ENCODE measurements at places on chromosomes 3 and 15.

- no peak for DNase-seq
These were observed 80.9 kb downstream of the DGKG start for GRCh38 chr3:186281176-186281575.

- no peak for DNase-seq
These were observed 6.7 kb upstream of the GP5 start for GRCh38 chr3:194405766-194406165.

DNA sequence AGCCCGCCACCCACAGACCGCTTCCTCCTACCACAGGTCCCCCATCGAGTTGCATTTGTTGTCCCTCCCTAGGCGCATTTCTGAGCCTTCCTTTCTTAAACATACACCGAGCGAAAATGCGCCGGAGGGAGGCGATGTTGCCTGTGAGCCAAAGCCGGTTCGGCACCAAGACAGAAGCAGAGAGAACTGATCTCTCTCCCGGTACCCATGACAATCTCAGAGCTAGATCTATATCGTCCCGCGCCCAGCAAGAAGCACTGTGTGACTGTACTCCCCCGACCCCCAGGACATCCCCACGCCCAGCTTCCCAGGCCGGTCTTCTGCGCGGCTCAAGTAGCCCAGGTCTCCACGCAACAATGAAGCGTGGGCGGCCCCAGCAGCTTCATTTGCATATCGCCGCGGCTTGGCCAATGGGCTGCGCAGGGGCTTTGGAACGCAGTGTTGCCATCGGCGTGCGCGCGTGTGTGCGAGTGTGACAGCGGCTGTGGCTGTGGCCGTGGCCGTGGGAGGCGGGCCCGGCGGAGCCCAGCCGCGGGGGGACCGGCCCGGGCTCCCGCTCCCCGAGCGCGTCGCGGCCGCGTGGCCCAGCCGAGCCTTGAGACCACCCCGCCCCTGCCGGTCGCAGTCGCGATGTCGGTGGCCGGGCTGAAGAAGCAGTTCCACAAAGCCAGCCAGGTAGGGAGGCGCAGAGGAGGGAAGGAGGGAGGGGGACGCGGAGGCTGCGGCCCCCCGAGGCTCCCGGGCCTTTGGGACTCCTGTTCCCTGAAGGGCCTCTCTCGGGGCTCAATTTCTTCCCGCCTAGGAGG lies at the start of gene SH3GL3:
Gene SH3GL3, plus strand, starts transcription at position 438 of the 806 bp plus-strand sequence. Its CDS starts 193 bp downstream, at position 631.
- peak; percentile 96 for DNase-seq

DNA sequence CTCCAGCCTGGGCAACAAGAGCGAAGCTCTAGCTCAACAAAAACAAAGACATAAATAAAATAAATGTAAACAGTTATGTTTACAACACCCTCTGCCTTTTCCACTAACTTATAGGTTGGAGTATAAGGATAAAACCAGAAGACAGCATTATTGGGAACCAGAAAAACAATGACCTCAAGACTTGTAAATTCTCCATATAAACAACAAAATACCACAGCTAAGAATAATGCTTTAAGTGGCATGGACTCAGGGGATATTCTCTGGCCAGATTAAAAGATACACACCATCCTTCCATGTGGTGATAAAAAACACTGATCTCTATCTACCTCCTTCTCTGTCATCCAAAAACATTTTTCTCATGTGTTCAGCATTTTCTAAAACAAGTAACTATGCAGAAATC lies 500.6 kb downstream of the MAGI1 start:
- no peak for DNase-seq

DNA sequence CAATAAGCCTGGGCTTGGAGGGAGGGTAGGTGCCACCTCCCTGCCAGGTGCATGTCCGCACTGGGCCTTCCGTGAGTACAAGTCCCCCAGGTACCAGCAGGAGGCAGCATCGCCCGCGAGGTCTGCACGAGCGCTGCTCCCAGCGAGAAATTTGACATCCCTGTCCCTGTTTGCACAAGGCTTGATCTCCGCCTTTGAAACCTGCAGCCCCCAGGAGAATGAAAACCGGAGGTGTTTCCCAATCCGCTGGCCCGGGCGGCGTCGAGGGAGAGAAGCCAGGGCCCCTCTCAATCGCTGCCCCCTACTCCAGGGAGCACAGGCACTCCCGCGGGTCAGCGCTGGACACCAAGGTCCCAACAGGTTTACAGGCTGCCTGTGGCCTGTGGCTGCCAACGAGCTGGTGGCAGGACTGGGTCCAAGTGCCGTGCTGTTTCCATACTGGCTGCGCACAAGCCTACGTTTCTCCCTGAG lies 961 bp downstream of the HAPLN3 start:
- DNase-seq: peak; percentile 59

GRCh38 chr3:160400030-160400701 lies 716 bp downstream of the SMC4 start:
- peak; percentile 27 for DNase-seq

DNA sequence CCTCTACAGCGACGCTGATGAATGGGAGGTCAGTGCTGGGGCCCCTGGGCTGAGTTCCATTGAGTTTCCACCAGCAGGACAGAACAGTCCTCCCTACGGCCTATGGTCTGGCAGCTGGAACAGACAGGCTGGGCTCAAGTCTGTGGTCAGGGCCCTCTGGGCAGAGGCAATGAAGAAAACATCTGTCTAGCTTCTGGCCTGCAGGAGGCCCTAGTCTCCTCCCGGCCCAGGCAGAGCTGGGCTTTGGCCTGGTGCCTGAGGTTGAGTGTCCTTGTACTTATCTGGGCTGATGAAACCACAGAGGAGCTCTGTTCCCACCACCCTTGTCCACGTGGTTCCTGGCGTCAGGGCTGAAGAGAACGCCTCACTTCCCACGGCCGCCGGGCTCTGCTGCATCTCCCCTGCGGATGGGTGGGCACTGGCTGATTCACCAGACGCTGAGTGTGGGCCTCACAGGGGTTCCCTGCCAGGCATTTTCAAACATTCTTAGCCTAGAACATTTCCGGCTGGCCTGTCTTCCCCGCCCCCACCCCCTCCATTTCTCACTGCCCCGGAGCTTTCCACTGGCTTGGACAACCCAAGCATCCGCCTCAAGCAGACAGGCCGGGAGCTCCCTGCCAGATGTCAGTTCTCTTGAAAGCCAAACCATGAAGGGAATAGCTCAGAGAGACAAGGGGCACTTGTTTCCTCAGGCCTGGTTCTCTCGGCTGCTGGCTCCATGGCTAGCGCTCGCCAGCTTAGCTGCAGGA lies 20.3 kb downstream of the PPCDC start:
- peak; percentile 97 for DNase-seq

DNA sequence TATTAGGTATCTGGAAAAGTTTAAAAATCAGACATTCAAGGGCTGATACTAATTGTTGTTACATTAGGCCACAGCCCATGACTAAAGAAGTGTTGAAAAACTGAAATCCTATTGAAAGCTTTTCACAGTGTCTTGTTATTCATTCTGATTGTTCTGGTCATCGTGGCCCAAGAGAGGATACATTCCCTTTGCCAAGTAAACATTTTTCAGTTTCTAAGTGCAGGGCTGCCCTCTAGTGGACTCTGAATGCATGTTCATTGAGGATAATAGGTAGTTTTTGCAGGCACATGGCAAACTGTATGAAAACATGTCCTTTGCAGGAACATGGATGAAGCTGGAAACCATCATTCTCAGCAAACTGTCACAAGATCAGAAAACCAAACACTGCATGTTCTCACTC lies 181.1 kb downstream of the MYRIP start:
- DNase-seq: no peak

DNA sequence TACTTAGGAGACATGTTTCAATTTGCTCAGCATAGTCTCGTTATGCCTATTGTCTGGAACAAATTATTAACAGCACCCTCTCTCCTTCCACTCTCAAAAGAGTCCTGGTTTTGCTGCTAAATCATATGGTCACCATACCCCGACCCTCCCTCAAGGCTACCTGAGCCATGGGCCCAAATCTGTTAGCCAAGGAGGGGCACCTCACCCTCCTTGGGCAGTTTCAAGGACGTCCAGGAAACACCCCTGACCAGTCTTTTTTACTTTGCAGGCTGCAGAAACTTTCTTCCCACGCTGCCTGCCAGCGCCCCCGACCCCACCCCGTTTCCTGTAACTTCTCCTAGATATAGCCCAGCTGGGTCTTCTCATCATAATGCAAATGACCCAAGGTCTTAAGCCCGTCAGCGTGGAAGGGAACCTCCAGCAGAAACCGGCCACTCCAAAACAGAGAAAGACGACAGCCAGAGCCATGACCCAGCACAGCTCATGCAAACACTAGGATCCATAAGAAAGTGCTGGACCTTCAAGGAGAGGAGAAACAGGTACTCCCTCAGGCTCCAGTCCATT lies 62.3 kb downstream of the ADCY5 start:
- DNase-seq: no peak

DNA sequence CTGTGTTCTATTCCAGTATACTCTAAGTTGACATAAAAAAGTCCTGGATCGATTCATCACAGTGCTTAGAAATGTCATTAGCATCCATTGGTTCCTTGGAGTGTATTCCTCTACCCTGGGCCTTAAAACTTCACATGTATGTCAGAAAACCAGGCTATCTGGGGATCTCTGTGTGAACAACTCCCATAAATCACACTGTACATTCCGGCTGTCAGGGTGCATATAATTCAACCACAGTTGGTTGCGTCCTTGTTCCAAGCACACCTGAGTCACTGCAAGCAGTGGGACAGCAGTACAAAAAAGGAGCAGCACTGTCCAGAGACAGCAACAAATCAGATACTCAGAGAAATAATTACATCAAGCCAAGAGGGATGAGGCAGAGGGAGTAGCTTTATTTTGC lies 52.4 kb downstream of the PDZRN3 start:
- no peak for DNase-seq

DNA sequence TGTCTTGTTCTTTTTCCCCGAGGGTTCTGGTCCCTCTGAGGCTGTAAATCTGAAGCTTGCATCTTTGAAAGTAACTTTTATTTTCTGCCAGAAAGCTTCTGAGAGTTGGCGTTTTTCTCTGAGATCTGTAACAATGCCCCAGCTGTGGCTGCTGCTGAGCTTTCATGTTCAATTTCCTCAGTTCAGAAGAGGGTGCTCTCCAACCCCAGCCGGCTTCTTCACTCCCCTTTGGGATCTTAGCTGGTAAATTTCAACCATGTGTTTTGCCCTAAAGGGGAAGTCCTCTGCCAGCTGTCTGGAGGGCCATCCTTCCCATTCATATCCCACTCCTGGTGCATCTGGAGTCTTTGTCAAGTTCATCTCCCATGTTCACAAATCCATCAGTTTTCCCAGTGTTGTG lies 18.3 kb upstream of the CFAP100 start:
- no peak for DNase-seq

- DNase-seq: no peak
These were observed 105.2 kb downstream of the NUP210 start for GRCh38 chr3:13314877-13315276.

DNA sequence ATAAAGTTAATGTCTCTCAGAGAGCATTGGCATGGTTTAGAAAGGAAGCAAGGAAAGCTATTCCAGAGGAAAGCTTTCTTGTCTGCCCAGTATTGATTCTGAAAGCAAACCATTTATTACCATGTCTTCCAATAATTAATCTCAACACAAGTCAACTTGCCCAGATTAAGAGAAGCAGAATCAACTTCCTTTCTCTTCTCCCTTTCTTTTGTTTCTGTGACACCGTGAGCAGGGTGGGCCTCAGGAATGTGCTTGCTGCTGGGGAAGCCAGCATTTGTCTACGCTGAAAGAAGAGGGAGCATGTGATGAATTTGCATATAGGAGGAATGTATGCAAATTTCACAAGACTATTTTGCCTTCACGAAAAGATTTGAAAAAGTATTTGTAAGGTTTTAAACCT lies 368.6 kb upstream of the ROPN1 start:
- DNase-seq: peak; percentile 53

DNA sequence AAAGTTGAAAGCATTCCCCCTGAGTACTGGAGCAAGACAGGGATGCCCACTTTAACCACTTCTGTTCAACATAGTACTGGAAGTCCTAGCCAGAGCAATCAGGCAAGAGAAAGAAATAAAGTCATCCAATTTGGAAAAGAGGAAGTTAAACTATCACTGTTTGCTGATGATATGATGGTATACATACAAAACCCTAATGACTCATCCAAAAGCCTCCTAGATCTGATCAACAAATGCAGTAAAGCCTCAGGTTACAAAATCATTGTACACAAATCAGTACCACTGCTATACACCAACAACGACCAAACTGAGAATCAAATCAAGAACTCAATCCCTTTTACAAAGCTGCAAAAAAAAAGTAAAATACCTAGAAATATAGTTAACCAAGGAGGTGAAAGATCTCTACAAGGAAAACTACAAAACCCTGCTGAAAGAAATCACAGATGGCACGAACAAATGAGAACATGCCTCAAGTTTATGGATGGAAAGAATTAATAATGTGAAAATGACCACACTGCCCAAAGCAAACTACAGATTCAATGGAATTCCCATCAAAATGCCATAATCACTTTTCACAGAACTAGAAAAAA lies 40.3 kb downstream of the RPL39L start:
- DNase-seq: no peak

DNA sequence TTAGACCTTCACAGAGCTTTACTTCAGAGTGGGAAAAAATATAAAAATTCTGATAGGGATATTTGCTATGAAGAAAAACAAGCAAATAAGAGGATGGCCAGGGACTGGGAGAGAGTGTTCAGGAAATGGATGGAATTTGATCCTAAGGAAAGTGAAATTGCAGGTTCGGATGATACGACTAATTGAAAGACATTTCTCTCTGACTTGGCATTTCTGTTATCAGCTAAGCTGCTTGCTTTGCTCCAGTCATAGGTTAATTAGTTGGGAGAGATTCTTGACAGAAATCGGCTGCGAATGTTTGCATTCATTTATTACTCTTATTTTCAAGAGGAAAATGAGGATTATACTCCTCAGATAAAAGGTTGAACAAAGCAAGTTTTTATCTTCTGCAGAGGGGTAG lies 808.7 kb upstream of the NECTIN3 start:
- no peak for DNase-seq

DNA sequence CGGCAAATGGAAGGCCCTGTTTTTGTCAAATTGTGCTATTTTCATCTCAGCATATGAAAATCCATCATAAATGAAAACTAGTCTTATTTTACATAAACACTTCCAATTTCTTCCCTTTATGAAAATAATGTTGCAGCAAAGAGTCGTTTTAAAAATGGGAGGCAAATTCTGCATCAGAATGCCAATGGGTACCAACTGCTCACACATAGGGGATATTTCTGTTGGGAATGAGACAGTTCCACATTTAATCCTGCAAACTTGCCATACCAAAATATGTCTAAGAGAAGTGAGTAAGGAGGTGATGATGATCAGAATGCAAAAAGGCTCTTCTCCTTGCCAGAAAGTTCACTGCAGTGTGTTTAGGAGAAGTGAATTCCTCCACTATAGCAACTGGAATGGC lies 391.7 kb downstream of the CACNA2D3 start:
- DNase-seq: no peak

- no peak for DNase-seq
These were observed 251.3 kb upstream of the NR2E3 start for GRCh38 chr15:71559098-71559497.

GRCh38 chr3:148789146-148789545 lies 38.5 kb upstream of the CPB1 start:
- peak; percentile 71 for DNase-seq

DNA sequence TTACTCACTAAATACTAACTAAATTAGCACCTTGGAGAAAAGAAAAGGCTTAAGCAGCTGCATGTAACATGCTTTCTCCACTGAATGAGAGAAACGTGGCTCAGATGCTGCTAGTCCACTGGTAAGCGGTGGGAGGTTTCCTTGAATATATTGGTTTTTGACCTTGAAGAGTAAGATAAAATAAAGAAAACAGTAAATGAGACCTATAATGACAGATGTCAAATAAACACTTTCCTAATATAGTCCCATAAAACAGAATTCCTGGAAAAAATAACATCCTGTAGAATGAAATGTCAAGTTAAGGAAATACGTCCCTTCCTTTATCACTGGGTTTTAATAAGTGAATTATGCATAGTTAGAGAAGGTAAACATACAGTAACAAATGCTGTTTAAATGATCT lies 215.0 kb downstream of the DPH6 start:
- no peak for DNase-seq

- no peak for DNase-seq
These were observed 309.4 kb downstream of the ULK4 start for GRCh38 chr3:41652506-41652905.
